Thyroid gland (tissue), 4 donors: ENCODE measurements at places on chromosomes 2 and 18. TPM values are rescaled to one million over a fixed set of nuclear protein-coding genes. Genes with fewer than 3 reads are reported as not detected.
A peak's percentile ranks its signal among the peaks of the same experiment; 100 is the strongest.

- no peak overlapping the region for H3K27ac ChIP-seq
- H3K4me3 ChIP-seq, result no peak overlapping the region
- DNase-seq, result no peak
- H3K4me1 ChIP-seq, result no peaks in the 10 kb centered on the region
- H3K36me3 ChIP-seq, result no peaks in the 10 kb centered on the region
These were observed 289.4 kb upstream of the MEX3C start for GRCh38 chr18:51486735-51487366.

GRCh38 chr2:187934692-187935091, 357.0 kb upstream of the GULP1 start:
- no peaks in the 10 kb centered on the region for H3K4me1 ChIP-seq
- no peak overlapping the region for H3K27ac ChIP-seq
- no peak for DNase-seq
- no peak overlapping the region for H3K4me3 ChIP-seq
- H3K36me3 ChIP-seq, result no peaks in the 10 kb centered on the region

DNA sequence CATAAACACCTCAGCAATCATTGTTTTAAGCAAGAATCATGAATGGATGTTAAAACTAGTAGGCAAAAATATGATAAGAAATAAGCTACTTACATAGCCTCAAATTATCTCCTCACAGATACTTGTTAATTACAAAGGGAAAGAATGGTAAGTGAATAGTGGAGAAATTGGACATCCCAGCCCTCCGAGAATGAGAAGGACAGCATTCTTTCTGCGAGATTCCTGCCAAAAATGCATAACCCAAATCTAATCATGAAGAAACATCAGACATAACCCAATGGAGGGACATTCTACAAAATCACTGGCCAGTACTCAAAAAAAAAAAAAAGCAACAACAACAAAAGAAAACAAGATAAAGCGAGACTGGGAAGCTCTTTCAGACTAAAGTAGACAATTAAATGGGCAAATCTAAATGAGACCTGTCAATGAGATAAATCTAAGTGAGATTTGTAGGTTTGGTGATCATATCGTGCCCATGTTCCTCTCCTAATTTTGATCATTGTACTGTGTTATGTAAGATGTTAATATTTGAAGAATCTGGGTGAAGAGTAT, 57.9 kb upstream of the GLI2 start:
- H3K4me1 ChIP-seq, result peaks cover 41% of the 10 kb centered on the region
- no peak overlapping the region for H3K4me3 ChIP-seq
- no peaks in the 10 kb centered on the region for H3K36me3 ChIP-seq
- H3K27me3 ChIP-seq, result no peaks in the 10 kb centered on the region
- peak overlapping the region; percentile 42 for H3K27ac ChIP-seq

The NAT8 gene
- not detected for total RNA-seq

The SMC6 gene
- total RNA-seq, result 15.4 TPM
